ENCODE measurements at places on chromosomes 5 and 9. TPM values are rescaled to one million over a fixed set of nuclear protein-coding genes. Genes with fewer than 3 reads are reported as not detected.

The GPR151 gene
- not detected for total RNA-seq

The CARTPT gene
- total RNA-seq, result not detected

The SOHLH1 gene
- not detected for total RNA-seq

The MYO10 gene
- 44.0 TPM for total RNA-seq

The PCDHB4 gene
- total RNA-seq, result not detected

The FOXD4 gene
- total RNA-seq, result not detected

The AQP7 gene
- total RNA-seq, result not detected

The KCTD16 gene
- total RNA-seq, result 2.6 TPM

DNA sequence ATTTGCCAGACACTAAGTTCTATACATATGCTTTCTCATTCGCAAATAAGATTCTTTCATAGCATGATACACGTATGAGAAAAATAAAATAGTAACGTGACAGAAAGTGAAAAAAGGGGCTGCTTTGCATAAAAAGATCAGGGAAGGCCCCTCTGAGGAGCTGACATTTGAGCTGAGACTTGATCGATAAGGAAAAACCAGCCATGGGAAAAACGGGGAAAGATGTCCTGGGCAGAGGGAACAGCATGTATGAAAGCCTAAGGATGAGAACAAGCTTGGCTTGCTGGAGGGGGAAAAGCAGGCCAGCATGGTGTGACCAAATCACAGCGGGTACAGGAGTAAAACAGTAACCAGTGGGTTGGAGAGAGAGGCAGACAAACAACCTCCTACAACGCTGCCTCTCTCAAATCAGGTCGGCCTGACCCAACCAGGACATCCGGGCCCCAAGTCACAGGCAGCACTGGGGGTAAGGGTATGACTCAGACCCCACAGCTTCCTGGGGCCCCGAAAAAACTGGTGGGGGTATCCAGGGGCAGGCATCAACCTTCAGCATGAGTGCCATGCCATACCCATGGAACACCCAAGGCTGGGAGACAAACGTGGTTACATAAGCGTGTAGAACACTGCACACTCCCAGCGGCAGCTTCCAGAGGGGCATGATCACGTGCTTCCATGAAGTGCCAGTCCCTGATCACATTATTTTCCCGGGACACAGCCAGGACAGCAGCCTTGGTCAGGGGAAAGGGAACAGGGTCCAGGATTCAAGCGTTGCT lies 2.2 kb downstream of the TNIP1 start:
- peak; percentile 75 for DNase-seq

- no peak for DNase-seq
Measured at GRCh38 chr9:86700629-86701028, 246.7 kb downstream of the GAS1 start.

- no peak for DNase-seq
Measured at GRCh38 chr5:6551287-6551954, 81.4 kb downstream of the NSUN2 start.

DNA sequence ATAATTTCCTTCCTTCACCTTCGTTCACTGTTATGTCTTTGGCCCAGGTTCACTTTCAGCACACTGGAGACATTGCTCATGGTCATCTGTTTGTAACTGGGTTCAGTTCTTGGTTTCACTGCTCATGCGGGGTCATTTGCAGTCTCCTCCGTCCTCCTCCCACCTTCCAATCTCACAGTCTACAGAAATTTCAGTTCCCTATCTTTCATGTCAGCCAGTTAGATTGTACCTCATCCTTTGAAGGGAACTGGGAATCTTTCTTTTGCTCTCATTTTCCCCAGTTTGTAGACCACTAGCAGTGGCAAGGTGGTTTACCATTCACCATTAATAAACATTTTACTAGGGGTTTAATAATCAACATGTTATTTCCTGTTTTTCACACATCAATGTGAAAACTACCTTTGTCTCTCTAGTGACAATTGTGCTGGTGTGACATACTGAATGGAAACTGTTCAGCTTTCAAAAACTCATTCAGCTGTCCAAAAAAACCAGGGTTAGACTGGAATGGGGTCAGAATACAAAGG lies 100.9 kb upstream of the IL6ST start:
- no peak for DNase-seq

GRCh38 chr5:157047898-157048297 lies 11.0 kb downstream of the HAVCR1 start:
- DNase-seq, result no peak

DNA sequence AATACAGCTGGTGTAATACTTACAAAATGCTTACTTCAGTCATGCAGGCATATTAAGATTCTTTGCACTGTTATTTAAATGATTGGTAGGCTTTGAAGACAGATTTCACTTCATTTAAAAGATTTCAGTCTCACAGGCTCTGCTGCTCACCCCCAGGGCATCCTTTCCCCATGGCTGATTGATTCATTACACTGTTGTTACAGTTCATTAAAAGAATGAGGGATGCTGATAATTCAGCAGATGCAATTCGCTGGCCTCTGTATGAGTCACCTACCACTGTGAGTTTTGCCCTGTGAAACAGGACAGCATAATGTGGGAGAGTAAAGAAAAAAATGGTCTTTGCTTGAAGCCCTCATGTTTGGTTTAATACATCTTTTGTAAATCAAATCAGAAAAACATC lies 246.9 kb downstream of the CYLC2 start:
- peak; percentile 16 for DNase-seq

DNA sequence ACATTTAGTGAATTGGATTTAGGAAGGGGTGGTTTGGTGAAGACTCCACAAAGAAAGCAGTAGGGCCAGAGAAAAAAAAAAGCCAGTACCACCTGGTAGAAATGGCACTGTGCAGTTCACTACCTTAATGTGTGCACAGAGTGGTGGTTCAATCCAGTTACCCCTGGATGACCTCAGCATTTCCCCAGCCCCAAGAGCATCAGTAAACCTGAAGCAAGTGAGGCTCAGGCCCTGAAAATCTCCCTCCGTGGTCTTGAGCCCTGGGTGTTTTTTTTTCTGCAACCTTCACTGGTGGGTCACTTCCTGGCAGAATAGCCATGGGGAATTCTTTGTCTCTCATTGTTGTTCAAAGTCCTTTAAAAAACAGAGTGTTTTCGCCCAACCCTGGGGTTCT lies 202.9 kb downstream of the GADD45G start:
- DNase-seq, result no peak

GRCh38 chr5:140362875-140363630 lies 3.1 kb downstream of the SLC4A9 start:
- peak; percentile 51 for DNase-seq

- no peak for DNase-seq
Measured at GRCh38 chr5:76245590-76245989, 157.5 kb upstream of the IQGAP2 start.

- no peak for DNase-seq
Measured at GRCh38 chr9:127758843-127759242, 19.6 kb downstream of the SH2D3C start.
